ENCODE measurements at places on chromosomes 7 and 10.

DNA sequence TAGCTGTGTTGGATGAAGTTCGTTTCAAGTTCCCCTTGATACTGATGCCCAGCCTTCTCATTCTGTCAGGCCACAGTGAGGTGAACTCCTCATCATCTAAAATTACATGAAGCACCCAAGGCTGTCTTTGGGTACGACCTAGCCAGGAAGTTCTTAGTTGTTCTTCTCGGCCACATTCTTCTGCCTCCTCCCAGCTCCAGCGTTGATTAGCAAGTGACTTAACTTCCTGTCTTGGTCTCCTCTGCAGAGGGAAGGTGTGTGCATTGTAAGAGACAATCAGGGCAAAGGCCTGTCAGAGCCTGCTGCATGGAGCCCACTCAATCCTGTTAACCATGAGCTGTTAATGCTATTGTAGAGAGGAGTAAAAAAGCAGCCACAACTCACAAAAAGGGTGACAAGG lies 43.2 kb upstream of the CPXM2 start:
- DNase-seq: no peak

- DNase-seq: no peak
Measured at GRCh38 chr7:116911801-116912200, 41.5 kb upstream of the ST7 start.

DNA sequence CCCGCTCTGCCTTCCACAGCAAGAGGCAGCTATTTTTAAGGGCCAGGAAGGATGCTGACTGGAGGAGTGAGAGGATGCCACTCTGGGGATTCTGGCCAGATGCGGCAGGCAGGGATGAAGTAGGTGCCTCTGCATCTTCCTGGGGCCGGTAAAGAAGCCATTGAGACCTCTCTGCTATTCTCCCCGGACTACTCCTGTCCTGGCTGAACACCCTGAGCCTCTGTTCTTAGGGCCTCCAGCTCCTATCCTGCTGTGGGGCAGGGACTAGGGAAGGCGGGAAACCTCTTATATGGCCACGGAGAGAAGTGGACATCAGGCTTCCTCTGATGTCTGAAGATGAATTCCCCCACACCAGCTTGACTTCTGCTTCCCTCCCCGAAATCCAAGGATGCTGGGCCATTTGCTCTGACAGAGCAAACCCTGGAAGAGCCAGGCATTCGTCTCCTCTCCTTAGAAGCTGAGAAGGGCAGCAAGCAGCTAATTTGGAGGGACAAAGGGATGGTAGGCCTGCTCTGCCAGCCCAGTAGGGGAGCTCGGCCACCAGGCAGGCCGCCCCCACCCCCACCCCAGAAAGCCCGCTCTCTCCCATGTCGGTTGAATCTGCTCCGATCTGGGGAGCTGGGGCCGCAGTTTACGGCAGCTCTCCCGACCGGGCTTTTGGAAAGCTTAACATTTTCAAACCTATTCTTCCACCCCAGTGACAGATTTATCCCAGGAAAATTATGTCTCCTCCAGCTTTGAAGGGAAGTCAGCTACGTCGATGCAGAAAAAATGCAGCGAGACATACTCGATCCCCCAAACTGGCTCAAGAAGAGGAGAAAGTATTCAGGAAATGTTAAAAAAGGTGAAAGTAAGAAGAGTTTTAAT lies 2.8 kb downstream of the FGF8 start:
- DNase-seq: no peak

GRCh38 chr7:133551466-133551865 lies 298.6 kb downstream of the EXOC4 start:
- no peak for DNase-seq

GRCh38 chr10:71621231-71622153 lies 98.1 kb downstream of the C10orf105 start:
- DNase-seq: peak; percentile 15

DNA sequence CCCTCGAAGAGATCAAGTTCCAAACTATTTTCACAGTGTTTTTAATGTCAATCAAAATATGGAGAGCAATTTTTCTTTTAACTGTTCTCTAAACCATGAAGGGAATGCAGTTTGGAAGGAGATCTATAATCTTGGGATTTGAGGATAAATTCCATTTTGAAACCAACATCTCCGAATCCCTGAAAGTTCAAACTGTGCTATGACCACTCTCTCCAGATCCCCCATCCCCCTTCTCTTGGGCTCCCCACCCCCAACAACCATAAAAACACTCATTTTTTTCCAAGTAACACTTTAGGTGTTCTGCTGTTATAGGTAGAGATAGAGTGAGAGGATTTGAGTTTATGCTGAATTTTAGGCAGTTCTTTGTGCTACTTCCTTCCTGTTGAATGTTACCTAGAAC lies 1.7 kb downstream of the CALD1 start:
- no peak for DNase-seq

DNA sequence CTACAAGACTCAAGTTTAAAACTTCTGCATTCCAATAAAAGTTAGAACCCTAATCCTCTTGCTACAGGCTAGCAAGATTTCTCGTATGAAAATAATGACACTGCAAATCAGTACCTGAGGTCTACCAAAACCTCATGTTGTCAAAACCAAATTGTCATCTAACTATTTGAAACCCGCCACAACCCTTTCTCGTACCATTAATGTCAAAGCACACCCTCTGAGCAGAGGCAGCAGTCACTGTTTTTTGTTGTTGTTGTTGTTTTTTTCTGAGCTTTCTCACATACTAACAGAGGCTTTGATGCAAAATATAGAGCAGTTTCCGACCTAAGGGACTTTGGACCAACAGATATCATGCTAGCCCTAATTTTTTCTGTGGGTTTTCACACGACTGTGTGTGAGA lies 563.9 kb upstream of the C7orf33 start:
- DNase-seq: no peak

GRCh38 chr7:21773326-21773725 lies 172.4 kb downstream of the CDCA7L start:
- DNase-seq: no peak

DNA sequence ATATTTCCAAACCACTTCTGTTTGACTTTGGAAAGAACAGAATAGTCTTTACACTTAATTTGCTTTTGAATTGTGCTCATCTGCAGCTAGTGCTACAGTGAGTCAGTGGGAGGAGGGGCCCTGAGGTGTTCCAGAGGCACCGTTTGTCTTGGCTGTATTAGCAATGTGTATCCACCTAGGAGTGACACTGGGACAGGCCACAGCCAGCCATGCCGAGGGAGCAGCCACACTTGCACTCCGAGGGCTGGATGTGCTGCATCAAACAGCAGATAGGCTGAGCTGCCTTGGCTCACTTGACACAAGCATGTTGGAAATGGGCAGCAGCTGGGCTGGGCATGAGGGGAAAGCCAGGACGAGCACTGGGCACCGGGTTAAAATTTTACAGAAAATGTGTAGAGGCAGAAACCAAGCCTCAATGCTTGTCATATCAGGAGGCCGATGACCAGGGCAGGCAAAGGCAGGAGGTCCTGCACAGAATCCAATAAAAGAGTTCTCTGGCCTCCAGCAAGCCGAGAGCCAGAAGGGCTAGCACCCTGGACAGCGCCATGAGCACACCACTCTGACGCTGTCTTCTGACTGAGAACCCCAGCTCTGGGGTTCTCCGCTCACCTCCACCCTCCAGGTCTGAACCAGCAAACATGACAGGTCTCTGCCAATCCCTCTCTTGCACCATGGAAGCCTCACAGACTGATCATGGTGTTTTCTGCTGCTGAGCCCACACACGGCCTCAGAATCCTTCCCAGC lies 163.3 kb downstream of the GRID1 start:
- peak; percentile 8 for DNase-seq

- no peak for DNase-seq
Measured at GRCh38 chr10:60614363-60614762, 163.9 kb upstream of the CDK1 start.

DNA sequence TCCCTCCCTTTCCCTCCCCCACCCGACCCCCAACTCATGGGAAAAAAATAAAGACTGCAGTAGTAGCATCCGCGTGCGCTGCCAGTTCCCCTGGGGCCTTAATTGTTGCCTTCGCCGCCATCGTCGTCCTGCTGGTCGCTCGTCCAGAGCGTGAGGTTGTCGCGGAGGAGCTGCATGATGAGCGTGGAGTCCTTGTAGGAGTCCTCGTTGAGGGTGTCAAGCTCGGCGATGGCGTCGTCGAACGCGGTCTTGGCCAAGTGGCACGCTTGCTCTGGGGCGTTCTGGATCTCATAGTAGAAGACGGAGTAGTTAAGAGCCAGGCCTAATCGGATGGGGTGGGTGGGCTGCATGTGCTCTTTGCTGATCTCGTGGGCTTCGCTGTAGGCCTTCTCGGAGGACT lies 27.0 kb downstream of the HSPB1 start:
- DNase-seq: no peak

DNA sequence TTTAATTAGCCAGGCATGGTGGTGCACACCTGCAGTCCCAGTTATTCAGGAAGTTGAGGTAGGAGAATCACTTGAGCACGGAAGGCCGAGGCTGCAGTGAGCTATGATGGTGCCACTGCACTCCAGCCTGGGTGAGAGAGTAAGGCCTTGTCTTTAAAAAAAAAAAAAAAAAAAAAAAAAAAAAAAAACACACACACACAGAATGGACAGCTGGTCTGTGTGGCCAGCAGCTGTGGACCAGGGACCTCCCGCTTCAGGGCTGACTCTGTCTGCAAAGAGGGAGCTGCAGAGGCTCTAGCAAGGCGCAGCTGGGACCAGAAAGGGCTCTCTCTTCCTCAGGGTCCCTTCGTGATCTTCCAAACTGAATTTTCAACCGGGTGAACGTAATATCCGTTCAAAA lies 53.6 kb upstream of the DNAAF5 start:
- DNase-seq: no peak

GRCh38 chr7:26535483-26536007 lies 243.9 kb downstream of the SNX10 start:
- DNase-seq: no peak

DNA sequence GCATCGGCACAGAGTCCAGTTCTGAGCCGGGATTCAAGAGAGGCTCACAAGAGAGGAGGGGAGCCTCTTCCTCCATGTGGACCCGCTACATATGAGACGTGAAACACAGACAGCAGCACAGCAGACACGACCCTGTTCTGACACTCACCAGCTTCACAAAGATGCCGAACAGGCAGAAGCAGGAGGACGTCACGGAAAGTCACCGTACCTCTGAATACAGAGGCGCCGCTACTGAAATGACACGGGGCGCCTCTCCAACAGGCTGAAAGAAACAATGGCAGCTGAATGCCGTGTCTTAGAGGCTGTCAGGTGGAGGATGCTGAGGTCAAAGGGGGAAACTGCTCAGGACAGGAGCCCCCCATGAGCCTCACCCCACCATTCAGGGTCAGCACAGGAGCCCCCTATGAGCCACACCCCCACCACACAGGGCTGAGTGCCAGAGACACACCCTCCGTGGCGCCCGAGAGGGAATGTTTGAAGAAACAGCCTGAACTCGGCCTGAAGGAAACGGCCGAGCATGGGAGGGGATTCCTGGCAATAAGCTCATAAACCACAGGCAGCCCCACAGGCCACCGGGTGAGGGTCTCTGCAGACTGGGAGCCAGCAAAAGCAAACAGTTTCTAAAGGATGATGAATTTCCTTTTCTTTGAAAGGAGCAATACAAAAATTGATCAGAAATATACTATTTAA lies 510.3 kb downstream of the PTPRN2 start:
- DNase-seq: no peak

DNA sequence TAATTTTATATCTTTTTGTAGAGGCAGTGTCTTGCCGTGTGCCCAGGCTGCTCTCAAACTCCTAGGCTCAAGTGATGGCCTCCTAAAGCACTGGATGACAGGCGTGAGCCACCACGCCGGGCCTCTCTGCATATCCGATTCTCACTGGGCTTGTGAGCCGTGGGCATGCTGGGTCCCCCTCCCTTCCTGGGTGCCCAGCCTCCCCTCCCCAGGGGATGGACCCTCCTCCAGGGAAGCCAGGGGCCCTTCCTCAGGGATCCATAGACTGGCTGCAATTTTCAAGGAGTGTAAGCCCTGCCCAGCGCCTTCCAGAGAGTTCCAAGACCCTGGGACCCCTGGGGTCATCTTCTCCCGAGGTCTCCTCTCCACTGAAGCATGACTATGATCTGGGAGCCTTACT lies 23.7 kb upstream of the ELFN1 start:
- no peak for DNase-seq

- peak; percentile 56 for DNase-seq
Measured at GRCh38 chr10:123381224-123381623, 227.0 kb downstream of the BUB3 start.

- DNase-seq: peak; percentile 59
Measured at GRCh38 chr7:76191783-76192240, 9.9 kb upstream of the SRRM3 start.

DNA sequence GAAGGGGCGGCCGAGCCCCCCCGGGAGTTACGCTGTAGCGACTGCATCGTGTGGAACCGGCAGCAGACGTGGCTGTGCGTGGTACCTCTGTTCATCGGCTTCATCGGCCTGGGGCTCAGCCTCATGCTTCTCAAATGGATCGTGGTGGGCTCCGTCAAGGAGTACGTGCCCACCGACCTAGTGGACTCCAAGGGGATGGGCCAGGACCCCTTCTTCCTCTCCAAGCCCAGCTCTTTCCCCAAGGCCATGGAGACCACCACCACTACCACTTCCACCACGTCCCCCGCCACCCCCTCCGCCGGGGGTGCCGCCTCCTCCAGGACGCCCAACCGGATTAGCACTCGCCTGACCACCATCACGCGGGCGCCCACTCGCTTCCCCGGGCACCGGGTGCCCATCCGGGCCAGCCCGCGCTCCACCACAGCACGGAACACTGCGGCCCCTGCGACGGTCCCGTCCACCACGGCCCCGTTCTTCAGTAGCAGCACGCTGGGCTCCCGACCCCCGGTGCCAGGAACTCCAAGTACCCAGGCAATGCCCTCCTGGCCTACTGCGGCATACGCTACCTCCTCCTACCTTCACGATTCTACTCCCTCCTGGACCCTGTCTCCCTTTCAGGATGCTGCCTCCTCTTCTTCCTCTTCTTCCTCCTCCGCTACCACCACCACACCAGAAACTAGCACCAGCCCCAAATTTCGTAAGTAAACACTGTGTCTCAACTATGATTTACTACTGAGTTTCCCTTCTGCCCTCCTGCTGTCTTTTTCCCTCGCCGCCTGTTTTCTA lies 666 bp downstream of the NRG3 start:
- DNase-seq: no peak

DNA sequence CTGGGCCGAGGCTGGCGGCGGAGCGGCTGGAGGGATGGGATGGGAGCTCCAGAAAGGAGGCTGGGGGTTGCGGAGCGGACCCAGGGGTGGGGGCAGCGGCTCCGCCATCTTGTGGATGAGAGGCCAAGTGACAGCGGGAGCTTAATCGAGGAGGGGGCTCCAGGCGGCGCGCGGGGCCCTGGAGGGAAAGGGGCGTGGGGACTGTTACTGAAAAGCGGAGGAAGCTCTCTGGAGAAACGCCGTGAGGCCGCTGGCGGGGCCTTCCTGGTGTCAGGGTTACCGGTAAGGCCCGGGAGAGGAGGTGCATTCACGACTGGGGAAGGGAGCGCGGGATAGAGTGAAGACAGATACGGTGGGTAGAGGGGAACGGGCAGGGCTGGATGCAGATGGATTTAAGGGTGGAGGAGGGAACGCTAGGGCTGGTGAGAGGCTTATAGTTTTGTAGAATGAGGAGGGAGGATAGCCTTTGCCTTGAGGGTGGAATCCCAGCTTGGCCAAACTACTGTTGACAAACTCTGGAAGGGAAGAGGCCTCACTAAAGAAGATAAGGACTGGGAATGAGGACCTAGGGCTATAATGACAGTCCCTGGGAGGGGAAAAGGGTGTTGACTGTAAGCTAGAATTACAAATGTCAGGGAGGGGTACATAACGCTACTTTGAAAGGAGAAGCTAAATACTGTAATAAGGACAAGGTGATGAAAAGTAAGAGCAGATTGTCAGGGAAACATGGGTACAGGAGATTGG lies 535 bp downstream of the BTRC start:
- DNase-seq: peak; percentile 57

GRCh38 chr7:142383841-142384492 lies 126.1 kb upstream of the PRSS58 start:
- DNase-seq: peak; percentile 65

- no peak for DNase-seq
Measured at GRCh38 chr7:51817694-51818225, 501.2 kb upstream of the COBL start.
